ENCODE measurements at places on chromosomes 13 and 19.

GRCh38 chr13:69720278-69720983, 387.2 kb upstream of the ATXN8OS start:
- DNase-seq: no peak

DNA sequence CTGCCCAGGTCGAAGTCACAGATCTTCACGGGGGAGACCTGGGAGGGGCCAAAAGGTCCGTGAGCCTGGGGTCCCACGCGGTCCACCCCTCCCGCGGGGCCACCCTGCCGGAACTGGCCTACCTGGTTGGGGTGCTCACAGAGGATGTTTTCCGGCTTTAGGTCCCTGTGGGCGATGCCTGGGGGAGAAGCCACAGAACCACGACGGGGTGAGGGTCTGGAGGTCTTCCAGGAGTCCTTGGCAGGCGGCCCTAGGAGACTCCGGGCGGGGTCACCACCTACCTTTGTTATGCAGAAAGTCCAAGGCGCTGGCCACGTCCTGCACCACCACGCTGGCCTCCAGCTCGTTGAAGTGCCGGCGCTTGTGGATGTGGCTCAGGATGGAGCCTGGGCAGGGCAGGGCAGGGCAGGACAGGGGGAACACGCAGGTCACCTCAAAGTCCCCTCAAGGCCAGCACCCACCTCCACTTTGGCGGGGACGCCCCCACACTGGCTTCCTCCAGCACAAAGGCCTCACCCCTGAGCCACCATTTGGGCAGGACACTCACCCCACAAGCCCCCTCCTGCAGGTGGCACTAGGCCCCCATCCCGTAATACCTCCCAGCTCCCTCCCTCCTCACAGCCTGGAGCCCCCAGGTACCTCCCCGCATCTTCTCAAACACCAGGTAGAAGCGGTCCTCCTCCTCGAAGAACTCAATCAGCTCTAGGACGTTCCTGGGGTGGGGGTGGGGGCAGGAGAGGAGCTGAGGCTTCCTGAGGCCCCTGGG, 8.4 kb downstream of the MKNK2 start:
- DNase-seq: no peak

GRCh38 chr19:34497112-34497805, 15.7 kb downstream of the WTIP start:
- DNase-seq: no peak

GRCh38 chr13:110538632-110539031, 22.9 kb downstream of the RAB20 start:
- no peak for DNase-seq

DNA sequence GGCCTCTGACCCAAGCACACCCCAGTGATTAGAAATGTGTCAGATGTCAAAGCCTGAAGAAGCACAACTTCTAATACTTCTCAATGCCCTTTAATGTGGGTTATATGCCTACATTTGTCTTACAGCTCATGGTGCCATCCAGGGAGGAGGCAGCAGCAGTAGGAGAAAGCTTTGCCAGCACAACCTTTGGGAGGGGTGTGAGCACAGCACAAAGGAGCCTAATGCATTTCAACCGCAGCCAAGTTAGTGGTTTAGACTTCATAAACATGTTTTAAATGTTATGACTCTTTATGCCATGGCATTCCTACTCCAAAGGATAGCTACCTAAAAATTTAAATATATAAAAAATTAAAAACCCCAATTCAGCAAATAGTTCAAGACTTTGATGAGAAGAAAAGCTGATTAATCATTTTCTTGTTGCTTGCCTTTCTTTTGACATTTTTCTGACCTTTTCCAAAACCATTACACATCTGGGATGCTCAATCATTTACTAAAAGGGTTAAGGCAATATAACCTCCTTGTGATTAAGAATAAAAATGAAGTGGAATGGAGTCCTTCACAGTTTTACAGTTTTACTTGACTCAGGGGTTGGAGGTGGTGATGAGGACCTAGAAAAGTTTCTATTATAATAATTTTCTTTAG, 142.7 kb downstream of the DLEU7 start:
- no peak for DNase-seq

GRCh38 chr19:32570081-32570785, 10.8 kb upstream of the PDCD5 start:
- peak; percentile 29 for DNase-seq

- no peak for DNase-seq
Measured at GRCh38 chr13:97653443-97654140, 219.6 kb downstream of the RAP2A start.

- no peak for DNase-seq
Measured at GRCh38 chr19:18626906-18627305, 9.9 kb upstream of the KLHL26 start.

DNA sequence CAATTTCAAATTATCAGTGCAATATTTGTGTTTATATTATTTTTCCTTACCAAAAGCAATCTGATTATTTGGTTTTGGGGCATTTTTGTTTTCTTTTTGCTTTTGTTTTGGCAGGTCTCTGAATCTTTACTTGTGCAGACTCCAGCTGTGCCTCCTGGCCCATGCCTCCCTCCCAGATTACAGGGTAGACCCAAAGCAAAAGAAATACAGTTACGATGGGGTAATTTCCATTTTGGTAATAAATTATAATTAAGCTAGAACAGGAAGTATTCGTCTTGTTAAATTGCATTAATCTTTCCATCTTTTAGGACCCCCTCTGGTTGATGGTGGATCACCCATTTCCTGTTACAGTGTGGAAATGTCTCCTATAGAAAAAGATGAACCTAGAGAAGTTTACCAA, 29.2 kb upstream of the MLNR start:
- DNase-seq: no peak

- DNase-seq: no peak
Measured at GRCh38 chr19:51354742-51355148, 11.4 kb downstream of the ETFB start.

GRCh38 chr13:113152984-113153809, 5.3 kb upstream of the PROZ start:
- DNase-seq: no peak

DNA sequence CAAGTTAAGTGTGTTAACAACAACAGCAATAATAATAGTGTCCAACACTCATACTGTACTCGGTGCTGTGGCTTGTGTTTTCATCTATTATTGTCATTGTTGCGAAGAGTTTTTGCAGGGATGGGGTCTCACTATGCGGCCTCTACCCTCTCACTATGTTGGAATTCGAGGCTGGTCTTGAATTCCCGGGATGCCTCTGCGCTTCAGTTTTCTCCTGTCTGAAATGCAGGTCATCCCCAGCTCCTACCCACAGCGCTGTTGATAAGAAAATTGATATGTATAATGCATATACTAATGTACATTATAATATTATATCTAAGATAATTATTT, 4.9 kb upstream of the SBK3 start:
- no peak for DNase-seq

GRCh38 chr13:33782631-33783030, 35.3 kb upstream of the RFC3 start:
- DNase-seq: no peak

GRCh38 chr13:110907301-110907700, 7.6 kb downstream of the ANKRD10 start:
- no peak for DNase-seq

GRCh38 chr13:84332346-84332745, 450.1 kb upstream of the SLITRK1 start:
- no peak for DNase-seq

DNA sequence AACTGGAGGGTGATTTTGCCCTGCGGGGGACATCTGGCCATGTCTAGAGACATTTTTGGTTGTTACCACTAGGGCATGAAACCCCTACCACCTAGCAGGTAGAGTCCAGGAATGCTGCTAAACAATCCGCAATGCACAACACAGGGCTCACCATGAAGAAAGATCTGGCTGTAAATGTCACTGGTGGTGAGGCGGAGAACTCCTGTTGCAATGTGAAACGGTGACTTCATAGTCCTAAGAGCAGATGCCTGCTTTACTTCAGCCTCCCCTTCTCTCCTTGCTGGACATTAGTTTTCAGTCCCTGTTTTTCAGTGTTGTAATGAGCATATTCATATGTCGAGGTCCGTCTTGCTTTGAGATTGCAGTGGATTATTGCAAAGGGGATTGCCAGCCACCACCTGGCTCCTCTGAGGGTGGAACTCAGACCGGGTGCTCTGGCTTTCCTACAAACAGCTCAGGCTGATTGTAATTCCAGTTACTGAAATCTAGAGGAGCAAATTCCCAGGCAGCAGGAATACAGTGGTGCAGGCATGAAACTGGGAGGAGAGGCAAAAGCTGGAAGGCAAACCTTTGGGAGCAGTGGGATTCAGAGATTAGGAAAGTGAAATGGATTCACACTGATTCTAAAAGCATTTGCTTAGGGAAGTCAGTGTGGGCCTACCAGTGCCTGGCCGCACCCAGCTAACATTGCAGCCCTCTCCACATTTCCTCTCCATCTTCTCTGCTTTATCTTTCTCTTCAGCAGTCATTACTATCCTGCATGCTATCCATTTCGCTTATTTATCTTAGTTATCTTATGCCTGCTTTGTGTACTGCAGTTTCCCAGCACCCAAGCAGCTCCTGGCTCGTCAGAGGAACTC, 76.1 kb upstream of the PCDH8 start:
- no peak for DNase-seq

DNA sequence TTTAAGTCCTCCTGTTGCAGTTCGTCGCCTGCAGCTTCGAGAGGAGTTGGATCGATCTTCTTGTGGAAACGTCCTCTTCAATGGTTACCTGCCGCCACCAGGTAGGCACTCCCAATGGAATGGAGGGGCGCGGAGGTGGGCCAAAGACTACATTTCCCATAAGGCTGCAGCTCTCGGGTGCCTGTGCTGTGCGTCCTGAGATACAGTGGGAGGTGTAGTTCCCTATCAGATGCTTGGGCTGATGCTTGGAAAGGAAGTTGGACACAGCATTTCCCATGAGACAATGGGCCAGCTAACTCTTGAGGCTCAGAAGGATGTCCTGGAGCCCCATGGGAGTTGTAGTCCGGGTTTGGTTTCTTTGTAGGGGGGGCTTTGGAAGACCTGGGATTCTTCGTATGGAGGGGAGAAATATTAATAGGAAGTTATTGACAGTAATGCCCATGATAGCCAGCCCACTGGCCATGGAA, 1.8 kb downstream of the SHKBP1 start:
- DNase-seq: no peak

DNA sequence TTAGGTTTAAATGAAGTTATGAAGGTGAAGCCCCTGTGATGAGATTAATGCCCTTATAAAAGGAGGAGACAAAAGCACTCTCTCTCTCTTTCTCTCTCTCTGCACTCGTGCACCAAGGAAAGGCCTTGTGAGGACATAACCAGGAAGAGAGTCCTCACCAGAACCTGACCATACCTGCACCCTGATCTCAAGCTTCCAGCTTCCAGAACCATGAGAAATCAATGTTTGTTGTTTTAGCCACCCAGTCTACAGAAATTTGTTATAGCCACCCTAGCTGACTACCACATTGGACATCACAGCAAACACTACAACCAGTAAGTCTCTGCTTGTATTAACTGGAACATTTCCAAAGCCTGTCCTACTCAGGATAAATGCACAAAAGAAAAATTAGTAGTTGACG, 34.7 kb upstream of the WDFY2 start:
- DNase-seq: no peak

GRCh38 chr13:40114305-40114896, 458.9 kb downstream of the COG6 start:
- no peak for DNase-seq

DNA sequence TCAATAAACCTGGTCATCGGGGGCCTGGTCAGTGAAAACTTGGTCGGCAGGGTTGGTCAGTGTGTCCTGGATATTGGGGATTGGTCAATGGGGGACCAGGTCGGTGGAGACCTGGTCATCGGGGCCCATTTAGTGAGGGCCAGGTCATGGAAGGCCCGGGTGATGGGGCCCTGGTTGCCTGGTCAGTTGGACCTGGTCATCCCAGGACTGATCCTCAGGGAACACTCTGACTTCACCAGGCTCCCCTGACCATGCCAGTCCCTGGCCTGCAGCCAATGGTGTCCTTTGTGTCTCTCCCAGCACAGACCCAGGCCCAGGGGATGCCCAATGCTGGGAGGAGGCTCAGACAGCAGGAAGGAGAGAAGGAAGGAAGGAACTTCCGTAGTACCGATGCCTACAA, 42.1 kb upstream of the TPM4 start:
- no peak for DNase-seq

GRCh38 chr13:36355632-36356031, 9.4 kb upstream of the SPART start:
- DNase-seq: no peak

DNA sequence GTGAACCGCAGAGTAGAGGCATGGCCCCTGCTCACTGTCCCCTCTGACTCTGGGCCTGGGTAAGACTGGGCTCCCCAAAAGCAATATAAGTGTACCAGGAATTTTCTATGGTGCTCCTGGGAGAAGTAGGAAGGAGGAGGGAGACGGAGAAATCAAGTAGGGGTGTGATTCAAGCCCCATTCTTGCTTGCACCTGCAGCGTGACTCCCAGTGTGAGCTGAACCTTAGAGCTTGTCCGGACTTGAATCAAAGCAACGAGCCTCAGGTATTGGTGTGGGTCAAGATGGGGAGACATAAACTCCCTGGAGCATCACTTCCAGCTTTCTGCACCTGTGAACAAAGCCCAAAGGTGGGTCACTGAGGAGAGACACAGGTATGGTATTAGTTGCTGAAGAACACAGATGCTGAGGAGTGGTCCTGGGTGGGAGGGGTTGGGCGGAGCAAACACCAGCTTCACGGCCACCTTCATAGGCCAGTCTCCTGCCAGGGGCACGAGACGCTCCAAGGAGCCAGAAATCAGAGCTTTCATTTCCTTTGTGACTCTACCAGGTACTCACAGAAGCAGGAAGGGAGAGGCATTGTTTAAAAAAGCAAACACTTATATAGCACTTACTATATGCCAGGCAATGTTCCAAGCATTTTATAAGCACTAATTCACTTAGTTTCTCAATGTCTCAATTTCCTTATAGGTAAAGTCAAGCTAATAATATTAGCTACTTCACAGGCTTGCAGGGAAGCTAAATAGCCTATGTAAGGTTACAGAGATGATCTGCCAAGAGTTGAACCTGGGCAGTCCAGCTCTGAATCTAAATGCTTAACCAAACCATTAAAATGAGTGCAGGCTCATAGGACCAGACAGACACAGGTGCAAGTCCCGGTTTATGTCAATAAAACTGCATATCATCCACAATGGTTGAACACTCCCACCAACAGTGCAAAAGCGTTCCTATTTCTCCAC, 775.3 kb downstream of the UQCRFS1 start:
- DNase-seq: no peak

DNA sequence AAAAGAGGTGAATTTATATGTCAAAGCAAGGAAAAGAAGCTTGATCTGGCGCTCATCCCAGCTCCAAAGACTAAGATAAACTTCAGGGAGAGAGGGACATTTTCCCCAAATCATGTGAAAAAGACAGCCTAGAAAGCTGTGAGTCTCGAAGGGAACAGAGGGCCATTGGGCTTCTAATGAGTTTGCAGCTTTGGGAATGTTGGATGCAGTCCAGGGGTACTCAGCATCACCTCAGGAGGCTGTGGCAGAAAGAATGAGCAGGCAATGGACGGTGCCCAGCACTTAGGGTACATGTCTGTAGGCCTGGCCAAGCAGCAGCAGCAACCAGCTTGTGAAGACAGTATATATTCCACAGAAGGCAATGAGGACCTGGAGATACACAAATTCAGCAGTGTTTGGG, 25.7 kb upstream of the WASF3 start:
- no peak for DNase-seq
